Endothelial cell (in vitro differentiated cells): ENCODE measurements at places on chromosomes 3 and 15.

- DNase-seq: no peak
Measured at GRCh38 chr15:72178976-72179585, 18.5 kb downstream of the GRAMD2A start.

GRCh38 chr15:45129651-45130129 is at the start of the genes DUOX1 and DUOXA1:
DUOX1 (plus strand) TSS chr15:45129994; CDS start chr15:45131967, 1,973 bp downstream.
DUOXA1 (minus strand) TSS chr15:45129879; CDS start chr15:45123014, 6,865 bp downstream.
- DNase-seq: peak; percentile 29

GRCh38 chr15:42036112-42036905 is 15.5 kb upstream of the PLA2G4E start:
- no peak for DNase-seq

DNA sequence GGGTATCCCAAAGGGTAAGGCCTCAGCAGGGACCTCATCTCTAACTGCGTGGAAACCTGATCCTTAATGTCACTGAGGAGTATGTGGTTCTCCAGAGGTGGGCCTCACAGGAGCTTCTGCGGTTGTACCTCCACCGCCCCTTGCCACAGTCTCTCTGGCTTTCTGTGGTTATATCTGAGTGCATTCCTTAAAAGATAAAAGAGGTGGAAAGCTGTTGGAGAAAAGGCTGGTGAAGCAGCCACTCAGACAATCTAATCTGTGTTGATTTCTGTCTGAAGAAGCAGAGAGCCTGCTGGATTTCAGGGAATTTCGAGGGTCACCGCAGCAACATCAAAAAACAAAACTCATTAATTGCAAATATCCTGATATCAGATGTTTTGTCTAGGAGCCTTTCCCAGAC is 51.4 kb downstream of the SEMA6D start:
- no peak for DNase-seq

GRCh38 chr3:23646184-23646920 is 159.4 kb upstream of the UBE2E1 start:
- no peak for DNase-seq

DNA sequence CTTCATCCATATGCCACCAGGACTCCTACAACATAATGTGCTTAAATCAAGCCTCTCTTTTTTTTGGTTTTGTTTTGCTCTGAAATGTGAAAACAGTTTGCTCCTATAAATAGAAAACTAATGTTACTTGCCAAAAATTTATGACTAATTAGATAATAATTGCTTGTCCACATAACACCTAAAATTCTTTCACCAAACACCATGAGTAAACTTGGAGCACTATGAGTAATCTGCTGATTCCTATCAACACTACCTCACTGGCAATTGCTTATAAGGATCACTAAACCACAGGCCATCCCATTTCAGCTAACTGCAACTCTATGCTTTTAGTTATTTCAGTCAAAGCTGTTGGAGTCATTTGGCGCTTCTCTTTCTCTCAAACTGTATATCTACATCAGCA is 252.7 kb downstream of the EPHA3 start:
- DNase-seq: no peak

DNA sequence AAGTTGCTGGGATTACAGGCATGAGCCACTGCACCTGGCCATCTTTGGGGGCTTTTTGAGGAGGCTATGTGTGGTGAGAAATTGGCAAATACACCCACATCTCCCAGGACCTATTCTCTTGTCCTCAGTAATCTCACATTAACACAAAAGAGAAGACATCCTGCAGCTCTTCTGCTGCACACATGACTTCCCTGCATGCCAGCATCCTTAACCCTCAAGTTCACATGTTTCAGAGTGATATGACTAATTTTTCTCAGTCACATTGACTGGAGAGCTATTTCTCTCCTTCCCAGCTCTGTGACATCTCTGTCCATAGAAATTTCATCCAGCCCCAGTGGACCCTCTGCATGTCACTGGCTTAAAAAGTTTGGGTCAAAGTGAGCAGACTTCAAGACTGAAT is 1.9 kb upstream of the SKIC8 start:
- no peak for DNase-seq

- no peak for DNase-seq
Measured at GRCh38 chr15:54307252-54307902, 329.1 kb downstream of the UNC13C start.
